MV-4-11 (cell line): ENCODE measurements at places on chromosomes 6 and 20.

DNA sequence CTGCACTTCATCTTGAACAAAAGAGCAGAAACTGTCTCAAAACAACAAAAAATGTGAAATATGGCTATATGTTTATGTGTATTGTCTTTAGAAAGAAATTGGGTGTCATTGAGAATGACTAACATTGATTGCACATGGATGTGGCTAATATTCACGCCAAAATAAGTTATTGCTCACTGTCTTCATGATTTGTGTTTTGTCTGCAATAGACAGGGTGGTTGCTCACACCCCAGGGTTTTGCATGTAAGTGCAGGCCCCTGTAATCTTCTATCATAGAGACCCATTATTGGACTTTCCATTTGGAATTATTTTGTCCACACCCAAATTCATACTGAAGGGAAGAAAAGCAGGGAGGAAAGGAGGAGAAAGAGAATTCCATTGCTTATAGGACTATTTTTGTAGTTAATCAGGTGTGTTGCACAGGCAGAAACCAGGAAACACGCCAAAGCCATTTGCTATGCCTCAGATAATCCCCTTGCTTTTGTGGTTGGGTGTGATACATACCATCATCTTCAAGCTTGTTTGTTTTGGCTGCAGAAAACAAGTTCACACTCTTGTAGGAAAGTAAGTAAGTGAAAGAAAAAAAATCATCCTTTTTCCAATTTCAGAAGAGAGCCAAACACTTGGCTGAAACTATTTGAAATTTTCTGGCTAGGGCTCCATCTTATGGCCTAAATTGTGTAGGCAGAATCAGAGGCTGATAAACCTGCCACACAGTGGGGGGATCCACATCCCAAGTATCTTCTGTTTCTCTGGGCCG lies 214.1 kb downstream of the COL12A1 start:
- no peak for DNase-seq

GRCh38 chr20:40488401-40488800 lies 200.6 kb downstream of the MAFB start:
- DNase-seq = no peak

DNA sequence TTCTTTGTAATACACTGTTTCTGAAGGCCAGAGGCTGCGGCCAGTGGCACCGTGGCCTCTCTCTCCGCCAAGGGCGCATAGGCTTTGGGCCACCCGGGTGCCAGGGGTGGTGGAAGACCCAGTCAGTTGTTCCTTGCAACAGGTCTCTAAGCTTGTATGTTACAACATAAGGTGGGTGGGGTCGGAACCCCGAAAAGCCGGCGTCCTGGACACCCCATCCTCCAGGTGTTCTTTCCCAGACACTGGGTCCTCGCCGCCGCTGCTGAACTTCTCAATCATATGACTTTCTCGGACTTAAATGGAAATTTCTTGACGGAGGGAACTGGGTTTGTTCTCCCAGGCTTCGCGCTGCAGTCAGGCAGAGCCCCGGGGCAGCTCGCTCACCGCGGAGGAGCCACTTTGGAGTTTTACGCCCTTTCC lies 983 bp upstream of the KCNQ5 start:
- no peak for DNase-seq

DNA sequence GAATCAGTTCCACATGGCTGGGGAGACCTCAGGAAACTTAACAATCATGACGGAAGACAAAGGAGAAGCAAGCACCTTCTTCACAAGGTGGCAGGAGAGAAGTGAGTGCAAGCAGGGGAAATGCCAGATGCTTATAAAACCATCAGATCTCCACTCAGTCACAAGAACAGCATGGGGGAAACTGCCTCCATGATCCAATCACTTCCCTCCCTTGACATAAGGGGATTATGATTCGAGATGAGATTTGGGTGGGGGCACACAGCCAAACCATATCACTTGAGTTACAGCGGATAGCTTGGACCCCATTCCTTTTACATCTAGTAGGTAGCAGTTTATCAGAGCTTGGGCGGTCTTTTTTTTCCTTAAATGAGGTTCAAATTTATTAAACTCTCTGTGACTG lies 19.1 kb downstream of the AFDN start:
- DNase-seq = no peak

- no peak for DNase-seq
Observed at GRCh38 chr20:7346562-7346961, 579.1 kb downstream of the BMP2 start.

DNA sequence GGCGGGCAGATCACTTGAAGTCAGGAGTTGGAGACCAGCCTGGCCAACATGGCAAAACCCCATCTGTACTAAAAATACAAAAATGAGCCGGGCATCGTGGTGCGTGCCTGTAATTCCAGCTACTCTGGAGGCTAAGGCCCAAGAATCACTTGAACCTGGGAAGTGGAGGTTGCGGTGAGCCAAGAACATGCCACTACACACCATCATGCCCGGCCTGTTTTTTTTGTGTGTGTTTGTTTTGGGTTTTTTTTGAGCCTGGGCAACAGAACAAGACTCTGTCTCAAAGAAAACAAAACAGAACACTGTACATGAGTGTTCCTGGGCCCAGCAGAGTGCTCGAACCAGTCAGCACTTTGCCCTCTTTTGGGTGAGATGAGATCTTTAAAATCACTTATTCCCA lies 159.1 kb downstream of the MTHFD1L start:
- no peak for DNase-seq

DNA sequence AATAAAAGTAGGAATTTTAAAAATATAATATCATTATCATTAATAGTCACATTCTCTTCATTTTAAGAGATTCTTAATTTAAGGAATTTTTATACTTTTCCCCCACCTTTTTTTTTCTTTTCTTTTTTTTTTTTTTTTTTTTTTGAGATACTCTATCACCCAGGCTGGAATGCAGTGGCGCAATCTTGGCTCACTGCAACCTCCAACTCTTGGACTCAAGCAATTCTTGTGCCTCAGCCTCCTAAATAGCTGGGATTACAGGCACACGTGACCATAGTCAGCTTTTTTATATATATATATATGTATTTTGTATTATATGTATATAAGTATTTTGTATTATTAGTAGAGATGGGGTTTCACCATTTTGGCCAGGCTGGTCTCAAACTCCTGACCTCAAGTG lies 457.7 kb downstream of the CDKAL1 start:
- DNase-seq = no peak

GRCh38 chr6:110295451-110296165 lies 62.5 kb downstream of the METTL24 start:
- no peak for DNase-seq

DNA sequence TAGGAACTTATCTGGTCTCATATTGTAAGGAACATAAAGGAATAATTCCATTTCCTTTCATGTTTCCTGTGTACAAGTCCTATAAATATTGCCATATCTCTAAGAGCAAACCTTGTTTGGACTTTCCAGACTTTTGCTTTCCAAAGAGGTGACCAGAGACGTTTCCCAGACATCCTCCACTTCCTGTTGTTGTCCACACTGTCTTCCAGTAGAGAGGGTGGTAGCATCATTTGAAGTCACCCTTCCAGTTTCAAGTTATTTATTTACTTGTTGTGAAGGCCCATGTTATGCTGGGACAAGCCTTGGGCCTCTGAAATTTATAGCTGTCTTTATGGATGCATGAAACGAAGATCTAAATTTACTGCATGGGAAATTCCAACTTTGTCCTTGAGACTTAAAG lies 10.6 kb upstream of the TGM3 start:
- no peak for DNase-seq

DNA sequence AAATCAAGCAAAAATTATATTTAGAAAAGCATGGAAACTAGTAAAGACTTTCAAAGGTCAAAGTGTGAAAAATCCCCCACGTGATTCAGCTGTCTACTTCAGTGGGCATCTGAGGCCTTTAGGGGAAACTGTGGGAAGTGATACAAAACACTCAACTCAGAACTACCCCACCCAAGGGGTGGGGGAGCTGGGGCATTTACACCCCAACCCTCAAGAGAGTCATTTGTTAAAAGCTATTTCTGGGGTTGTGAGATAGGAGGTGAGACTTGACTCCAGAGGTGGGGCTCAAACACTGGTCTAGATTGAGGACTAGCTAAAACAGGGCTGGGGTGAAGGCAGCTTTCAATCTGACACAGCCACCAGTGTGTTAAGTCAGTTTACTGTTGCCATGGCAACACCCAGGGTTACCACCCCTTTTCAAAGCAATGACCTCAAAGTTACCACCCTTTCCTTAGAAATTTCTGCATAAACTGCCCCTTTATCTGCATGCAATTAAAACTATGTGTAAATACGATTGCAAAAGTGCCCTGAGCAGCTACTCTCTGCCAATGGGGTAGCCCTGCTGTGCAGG lies 9.9 kb upstream of the GTSF1L start:
- DNase-seq = peak; percentile 71

DNA sequence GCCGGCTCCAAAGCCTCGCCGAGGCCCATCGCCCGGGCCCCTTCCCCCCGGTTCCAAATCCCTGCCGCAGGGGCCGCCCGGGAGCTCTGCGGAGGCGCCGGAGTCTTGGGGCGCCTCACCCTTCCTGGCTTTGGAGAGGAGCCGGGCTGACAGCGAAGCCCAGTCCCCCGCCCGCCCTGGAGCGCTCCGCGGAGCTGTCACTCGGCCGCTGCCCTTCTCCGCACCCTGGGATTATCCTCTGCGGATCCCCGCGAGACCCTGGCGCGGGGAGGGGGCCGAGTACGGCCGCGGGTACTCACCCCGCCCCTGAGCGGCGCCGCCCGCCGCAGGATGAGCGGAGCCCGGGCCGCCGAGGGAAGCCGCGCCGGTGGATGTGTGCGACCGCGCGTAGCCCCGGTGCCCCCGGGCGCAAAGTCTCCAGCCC lies 343 bp downstream of the SNAP91 start:
- no peak for DNase-seq

DNA sequence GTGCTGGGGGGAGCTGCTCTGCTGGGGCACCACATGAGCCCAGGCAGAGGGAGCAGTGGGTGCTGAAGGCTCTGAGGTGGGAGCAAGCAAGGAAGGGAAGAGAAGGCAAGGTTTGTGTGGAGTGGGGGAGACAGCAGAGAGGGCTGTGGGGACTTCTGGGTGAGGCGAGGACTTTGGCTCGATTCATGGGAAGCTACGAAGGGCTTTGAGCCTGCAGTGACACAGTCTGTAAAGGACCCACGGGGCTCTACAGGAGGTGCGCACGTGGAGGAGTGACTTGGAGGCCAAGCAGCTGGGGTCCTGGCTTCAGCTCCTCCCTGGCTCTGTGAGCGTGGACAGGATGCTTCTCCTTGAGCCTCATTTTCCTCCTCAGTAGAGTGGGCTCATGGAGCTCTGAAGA lies 29.1 kb upstream of the CSNK2A1 start:
- DNase-seq = no peak

GRCh38 chr6:41642960-41643898 lies 5.0 kb downstream of the MDFI start:
- no peak for DNase-seq

GRCh38 chr20:33343521-33343920 lies 57.8 kb downstream of the CDK5RAP1 start:
- no peak for DNase-seq

DNA sequence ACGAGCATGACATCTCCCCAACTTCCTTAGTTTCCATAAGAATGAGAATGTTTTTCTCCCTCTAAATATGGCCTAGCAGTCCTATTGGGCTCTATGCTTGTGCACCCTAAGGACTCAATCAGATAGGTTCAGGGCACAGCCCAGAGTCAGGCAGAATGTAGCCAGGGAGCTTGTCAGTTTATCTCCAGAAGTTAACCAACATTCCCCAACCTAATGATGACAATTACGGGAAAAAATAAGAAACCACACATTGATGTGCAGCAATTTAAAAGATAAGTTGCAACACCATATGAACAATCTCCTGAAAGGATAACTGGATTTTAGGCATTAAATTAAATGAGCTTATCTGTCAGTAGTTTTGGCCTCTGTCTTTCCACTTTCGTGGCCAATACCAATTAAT lies 71.1 kb downstream of the HDDC2 start:
- DNase-seq = no peak

DNA sequence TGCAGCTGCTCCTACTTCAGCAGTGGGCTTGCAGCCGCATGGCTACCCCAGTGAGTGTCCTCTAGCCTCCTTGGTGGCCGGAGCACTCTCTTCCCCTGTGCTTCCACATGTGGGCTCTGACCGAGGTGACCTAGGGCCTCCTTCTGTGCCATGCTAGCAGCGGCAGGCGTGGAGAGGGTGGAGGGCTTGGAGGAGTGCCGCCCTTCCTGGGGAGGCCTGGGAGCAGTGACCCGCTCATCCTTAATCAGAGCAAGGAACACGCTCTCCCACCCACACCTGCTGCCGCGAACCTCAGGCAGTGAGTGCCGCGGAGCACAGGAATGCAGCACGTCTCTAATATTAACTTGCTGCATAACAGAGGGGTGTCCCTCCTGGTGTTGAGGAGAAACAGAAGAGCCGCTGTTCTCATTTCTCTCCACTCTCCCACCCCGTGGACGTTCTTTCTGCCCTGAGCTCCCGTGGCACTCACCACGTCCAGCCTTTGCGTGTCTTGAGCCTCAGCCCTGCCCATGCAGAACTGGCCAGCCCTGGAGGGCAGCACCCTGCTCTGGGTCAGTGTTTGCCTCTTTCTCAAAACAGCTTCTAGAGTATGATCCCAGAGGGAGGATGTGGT lies 31.9 kb downstream of the DUSP22 start:
- no peak for DNase-seq

DNA sequence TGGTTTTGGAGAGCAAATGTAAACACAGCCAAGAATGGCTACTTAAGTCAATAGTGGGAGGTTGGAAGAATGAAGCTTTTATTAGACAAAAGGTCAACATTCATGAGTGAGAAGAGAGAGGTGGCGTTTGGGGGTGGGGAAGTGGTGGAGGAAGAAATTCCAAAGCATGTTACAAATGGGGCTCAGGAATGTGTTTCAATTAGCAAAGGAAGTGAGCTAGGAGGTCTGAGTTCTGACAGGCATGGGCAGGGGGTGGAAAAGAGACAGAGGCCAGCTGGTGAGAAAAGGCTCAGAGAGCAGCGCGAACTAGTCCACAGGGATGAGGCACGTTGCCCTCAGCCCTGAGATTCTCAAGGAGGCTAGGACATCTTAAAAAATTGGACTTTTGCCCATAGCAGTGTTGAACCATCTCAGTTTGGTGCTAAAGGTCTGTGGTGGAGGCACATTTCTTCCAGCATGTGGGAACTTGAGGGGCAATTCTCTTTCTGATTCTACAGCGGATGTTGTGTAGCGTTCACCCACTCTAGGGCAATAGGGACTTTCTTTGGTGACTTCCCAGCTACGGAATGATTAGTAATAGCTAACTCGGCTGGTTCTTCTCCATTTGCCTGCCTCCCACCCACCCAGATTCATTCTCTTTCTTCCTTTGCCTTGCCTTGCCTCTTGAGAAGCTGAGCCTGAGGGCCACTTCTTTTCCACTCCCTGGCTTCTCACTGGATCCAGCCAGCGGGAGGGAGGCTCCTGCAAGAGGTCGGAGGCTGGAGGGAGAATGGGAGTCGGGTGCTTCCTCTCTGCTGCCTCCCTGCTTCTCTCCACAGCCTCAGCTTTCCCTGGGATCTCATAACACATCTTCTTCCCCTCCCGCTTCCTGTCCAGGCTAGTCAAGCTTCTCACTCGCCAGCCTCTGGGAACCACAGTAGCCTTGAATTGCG lies 45.1 kb upstream of the NEDD9 start:
- DNase-seq = no peak

- DNase-seq = peak; percentile 54
Observed at GRCh38 chr6:127317388-127318128, 25.9 kb downstream of the ECHDC1 start.
